Activated CD8-positive, alpha-beta memory T cell treated with anti-CD3 and anti-CD28 coated beads for 24 hours (primary cell): ENCODE measurements at places on chromosomes 6 and 20.

- DNase-seq: no peak
Observed at GRCh38 chr20:7855545-7855944, 84.7 kb downstream of the HAO1 start.

DNA sequence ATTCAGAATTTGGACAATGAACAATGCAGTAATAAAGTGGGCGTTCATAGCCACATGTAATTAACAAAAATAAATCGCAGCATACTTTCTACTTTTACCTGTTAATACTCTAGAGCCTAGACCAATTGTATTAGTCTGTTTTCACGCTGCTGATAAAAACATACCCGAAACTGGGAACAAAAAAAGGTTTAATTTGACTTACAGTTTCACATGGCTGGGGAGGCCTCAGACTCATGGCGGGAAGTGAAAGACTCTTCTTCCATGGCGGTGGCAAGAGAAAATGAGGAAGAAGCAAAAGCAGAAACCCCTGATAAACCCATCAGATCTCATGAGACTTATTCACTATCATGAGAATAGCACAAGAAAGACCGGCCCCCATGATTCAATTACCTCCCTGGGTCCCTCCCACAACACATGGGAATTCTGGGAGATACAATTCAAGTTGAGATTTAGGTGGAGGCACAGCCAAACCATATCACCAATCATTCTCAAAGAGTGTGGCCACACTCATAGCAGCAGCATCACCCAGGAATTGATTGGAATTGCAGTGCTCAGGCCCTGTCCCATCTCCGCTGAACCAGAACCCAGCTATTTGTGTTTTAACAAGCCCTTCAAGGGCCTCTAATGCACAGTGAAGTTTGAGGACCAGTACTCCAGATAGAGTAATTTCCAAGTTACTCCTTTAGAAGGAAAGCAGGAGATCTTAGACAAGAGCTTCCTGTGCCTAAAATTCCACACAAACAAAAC lies 650.0 kb downstream of the KIF16B start:
- DNase-seq: no peak

GRCh38 chr6:6543181-6543879 lies 45.2 kb upstream of the LY86 start:
- DNase-seq: no peak

GRCh38 chr6:56521454-56521853 lies 121.2 kb downstream of the DST start:
- DNase-seq: no peak

GRCh38 chr20:32941155-32941885 lies 62.9 kb downstream of the SUN5 start:
- DNase-seq: no peak

DNA sequence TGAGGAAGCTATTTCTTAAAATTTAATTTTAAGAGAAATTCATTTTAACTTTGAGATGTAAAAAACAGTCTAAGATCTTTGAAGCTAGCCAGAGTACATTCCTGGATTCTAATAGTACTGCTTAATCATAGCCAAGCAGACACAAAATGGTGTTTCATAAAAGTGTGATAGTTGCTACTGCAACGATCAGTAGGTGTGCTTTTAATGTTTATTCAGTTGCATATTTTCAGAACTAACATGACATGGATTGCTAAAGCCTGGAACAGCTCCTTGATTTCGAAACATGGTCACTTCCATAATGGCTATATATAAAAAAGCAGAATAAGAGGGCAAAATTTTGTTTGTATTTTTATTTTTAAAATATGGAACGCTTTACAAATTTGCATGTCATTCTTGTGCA lies 35.5 kb downstream of the SESN1 start:
- DNase-seq: no peak

DNA sequence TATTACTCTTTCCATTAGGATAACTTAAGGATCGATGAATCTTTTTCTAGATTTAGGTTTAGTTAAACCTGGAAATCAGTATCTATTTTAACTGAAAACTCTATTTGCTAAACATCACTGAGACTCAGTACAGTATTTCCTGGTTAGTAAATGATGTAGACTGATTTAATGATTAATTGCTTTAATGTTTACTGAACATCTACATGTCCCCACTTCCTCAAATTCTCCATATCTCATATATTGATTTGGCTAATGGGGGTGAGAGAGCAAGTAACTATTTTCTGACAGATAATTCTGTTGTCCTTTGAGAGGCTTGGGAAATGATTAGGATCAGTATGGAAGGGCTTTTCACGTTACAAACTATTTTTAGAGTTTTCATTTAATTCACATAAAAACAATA lies 10.3 kb downstream of the MKKS start:
- no peak for DNase-seq

GRCh38 chr6:126176282-126176681 lies 163.6 kb upstream of the CENPW start:
- DNase-seq: no peak

GRCh38 chr6:136158387-136158821 lies 91.7 kb downstream of the MTFR2 start:
- DNase-seq: no peak
